ENCODE measurements at places on chromosomes 4 and X. TPM values are rescaled to one million over a fixed set of nuclear protein-coding genes. Genes with fewer than 3 reads are reported as not detected.

GRCh38 chrX:22135994-22136684 lies 104.0 kb downstream of the PHEX start:
- DNase-seq: peak; percentile 25

- no peak for DNase-seq
Measured at GRCh38 chr4:153497091-153497531, 31.0 kb downstream of the TMEM131L start.

DNA sequence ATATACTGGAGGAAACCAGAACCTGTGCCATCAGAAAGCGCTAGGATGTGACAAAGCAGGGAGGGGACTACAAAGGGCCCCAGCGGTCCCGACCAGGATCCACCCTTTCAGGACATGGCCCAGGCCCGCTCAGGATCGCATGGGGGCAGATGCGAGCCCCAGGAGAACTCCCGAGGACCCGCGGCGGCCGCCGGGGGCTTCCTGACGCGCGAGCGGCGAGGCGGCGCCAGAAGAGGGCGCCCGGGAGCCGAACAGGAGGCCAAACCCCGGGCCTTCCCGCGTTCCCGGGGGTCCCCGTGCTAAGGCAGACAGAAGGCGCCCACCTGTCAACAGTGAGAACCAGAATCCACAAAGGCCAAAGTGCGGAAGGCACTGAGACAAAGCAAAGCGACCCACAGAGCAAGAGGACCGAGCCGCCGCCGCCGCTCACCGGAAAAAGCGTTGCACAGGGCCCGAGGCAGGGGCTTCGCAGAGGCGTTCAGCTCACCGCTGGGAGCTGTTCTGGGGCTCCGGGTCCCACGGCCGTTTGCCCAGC lies 7.3 kb upstream of the OPN1LW start:
- peak; percentile 79 for DNase-seq

The IL21 gene
- polyA plus RNA-seq: not detected

GRCh38 chr4:152618971-152619370 lies 60.8 kb downstream of the TMEM154 start:
- DNase-seq: no peak

- DNase-seq: no peak
Measured at GRCh38 chr4:48575964-48576363, 85.9 kb downstream of the ZAR1 start.

- peak; percentile 42 for DNase-seq
Measured at GRCh38 chr4:88823058-88823919, 125.7 kb upstream of the NAP1L5 start.

GRCh38 chrX:57241967-57242366 lies 44.5 kb upstream of the FAAH2 start:
- no peak for DNase-seq

The ENOPH1 gene
- polyA plus RNA-seq: 43.6 TPM

The MAOA gene
- polyA plus RNA-seq: not detected

DNA sequence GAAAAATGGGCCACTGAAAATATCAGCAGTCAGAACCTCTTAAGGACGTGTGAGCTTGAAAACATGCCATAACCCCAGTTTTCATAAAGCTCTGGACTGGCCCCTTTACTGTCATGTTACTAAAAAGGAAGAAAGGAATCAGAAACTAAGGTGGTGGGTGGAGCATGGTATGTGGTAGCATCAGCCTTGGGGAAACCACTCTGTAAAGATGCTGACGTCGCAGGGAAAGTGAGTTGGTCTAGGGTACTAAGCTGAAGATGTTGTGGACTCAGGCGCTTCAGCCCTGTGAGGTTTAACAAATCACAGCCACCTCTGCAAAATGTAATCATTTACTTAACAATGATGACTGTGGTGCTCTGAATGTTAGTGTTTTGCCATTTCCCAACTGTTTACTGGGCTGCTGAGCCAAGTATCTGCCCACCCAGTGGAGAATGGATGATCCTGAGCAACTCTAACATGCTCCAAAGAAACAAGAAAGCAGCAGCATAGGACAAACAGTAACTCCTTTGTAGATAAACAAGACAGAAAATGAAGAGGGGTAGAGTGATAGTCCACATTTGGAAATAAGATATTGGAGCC lies 33.4 kb downstream of the C4orf54 start:
- DNase-seq: no peak

DNA sequence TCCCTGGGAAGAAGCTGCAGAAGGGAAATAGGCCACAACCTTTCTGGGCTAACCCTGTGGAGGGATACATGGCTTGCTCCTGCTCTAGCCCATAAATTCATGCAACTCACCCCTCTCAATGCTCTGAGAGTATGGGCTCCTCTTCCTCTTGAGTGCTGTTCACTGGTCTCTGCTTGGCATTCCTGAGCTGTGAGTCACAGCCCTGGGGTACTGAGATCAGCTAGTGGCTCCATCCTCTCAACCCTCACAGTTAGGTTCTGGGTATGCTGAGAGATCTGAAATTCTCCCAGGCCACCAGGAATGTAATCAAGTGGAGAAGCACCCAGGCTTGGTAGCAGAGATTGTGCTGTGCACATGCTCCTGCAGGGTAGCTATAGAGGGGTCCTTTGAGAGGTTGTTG lies 60.6 kb upstream of the SPANXN2 start:
- no peak for DNase-seq

DNA sequence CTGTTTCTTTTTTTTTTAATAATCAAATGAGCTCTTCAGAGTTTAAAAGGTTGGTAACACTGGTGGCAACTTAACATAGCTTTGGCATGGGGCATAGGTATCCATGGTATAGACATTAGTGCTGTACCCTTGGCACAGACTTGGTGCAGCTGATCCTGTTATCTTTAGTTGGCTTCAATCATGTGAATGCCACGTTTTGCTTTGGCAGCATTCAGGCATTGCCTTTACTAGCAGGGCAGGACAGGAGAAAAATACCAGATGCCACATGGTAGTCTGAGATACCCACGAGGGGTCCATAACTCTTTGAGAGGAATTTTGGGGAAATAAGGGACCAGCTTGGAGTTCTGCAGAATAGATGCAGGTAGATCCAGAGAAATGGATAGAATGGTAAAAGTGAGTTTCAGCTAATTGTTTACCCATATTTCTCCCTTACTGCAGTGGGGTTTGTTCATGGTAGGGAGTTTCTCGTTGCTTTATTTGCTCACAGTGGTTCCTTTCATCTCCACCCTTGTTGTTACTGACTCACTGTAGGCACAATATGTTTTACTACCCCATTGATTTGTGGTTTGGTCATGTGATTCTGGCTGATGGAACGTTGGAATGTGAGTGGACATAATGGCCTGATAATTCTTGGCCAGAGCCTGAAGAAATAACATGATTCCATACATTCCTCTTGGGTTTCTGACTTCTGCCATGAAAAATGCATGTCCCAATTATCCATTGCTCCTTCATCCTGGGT lies 342.7 kb downstream of the GLUD2 start:
- no peak for DNase-seq

DNA sequence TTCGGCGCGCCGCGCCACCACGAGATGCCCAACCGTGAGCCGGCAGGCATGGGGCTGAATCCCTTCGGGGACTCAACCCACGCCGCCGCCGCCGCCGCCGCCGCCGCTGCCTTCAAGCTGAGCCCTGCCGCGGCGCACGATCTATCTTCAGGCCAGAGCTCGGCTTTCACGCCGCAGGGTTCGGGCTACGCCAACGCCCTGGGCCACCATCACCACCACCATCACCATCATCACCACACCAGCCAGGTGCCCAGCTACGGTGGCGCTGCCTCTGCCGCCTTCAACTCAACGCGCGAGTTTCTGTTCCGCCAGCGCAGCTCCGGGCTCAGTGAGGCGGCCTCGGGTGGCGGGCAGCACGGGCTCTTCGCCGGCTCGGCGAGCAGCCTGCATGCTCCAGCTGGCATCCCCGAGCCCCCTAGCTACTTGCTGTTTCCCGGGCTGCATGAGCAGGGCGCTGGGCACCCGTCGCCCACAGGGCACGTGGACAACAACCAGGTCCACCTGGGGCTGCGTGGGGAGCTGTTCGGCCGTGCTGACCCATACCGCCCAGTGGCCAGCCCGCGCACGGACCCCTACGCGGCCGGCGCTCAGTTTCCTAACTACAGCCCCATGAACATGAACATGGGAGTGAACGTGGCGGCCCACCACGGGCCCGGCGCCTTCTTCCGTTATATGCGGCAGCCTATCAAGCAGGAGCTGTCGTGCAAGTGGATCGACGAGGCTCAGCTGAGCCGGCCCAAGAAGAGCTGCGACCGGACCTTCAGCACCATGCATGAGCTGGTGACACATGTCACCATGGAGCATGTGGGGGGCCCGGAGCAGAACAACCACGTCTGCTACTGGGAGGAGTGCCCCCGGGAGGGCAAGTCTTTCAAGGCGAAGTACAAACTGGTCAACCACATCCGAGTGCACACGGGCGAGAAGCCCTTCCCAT lies 1.1 kb downstream of the ZIC3 start:
- no peak for DNase-seq

The TKTL1 gene
- polyA plus RNA-seq: 0.36 TPM

The DIPK2B gene
- not detected for polyA plus RNA-seq

- no peak for DNase-seq
Measured at GRCh38 chr4:110620322-110620690, 2.6 kb downstream of the PITX2 start.

DNA sequence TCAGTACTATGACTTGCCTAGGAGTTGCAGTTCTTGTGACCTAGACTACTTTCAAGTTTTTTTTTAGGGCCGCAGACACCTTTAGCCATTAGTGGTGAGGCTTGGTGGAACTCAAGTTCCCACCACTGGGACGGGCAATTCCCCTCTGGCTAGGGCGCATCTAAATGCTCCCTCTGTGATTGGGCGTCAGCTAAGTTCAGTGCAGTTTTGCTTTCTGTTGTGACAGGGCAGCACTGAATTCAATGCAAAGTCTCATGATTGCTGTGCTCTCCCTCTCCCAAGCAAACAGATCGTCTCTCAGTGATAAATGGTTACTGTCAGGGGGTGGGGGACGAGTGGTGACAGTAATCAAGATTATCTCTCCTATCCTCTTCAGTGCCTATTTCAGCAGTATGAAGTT lies 52.7 kb upstream of the FRMPD3 start:
- DNase-seq: no peak

DNA sequence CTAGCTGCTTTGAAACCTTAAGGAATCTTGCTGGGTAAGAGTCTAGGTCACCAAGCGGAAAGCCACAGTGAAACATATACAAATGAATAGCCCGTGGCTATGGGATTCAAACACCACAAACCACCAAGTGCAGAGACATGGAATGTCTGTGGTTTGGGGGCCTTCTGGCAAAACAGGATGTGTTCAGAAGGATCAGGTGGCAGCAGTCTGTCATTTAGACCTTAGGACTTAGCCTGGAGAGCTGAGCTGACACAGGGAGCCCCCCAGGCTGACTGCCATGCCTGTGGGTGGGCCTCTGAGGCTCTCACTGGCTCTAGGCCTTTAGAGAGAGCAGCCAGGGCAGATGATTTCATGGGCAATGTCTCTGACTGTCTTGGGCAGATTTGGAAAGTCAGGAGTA lies 225.6 kb downstream of the FBXW7 start:
- DNase-seq: no peak

The STPG2 gene
- polyA plus RNA-seq: 0.55 TPM

DNA sequence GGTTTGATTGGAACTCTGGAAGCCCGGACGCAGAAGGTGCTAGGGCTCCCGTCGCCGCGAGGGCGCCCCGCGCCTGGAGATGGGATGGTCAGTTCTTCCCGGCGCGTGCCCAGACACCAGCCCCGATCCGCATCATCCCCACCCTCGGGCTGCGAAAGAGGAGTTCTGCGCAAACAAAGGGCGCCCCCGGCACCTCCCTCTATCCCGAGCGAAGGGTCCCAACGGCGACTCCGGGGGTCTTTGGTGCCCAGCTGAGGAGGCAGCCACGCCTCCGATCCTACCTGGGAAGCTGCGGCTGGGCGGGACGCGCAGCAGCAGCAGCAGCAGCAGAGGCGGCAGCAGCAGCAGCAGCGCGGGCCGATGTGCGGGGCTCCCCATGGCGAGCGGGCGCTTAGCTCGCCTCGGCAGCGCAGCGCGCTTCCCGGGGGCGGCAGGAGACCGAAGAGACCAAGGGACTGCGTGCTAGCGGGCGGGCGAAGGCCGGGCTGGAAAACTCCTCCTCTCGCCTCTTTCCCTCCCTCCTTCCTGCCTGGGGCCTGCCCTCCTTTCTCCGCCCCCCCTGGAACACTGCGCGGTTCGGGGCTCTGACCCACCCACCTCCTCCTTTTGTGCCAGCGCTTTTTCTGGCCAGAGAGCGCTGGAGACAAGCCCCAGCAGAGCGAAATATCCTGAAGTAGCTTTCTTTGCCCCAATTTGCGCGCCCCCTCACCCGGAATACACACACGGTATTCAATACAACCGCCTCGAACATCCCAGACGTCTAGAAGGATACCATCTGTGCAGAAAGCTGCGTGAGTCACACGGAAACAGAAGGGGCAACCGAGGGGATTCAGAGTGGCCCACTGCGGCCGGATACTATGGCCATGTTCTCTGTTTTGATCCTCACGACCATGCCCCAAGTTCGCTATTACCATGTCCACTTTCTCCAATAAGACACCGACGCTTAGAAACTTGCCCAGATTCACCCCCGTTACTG lies at the start of gene SRPX:
SRPX (minus strand) TSS at position 457 of the 976 bp plus-strand sequence; CDS start at position 378, 79 bp downstream.
- no peak for DNase-seq

DNA sequence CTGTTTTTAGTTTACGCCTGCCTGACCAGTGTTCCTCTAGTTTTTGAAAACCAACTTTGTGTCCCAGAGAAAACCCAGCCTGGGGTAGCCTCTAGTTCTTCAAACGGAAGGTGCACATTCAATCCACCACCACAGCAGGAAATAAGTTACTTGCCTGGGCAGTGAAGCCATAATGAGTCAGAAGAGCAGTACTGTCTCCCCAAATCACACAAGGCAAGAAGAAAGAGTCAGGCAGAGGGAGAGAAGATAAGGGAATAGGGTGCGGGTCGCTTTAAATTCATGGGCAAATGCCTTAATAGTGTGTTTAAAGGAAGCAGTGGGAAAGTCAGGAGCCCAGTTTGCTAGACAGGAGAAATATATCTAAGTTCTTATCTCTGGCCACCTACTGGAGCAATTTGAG lies 333.8 kb upstream of the GRIA3 start:
- DNase-seq: no peak

The FAM241A gene
- 1.2 TPM for polyA plus RNA-seq

DNA sequence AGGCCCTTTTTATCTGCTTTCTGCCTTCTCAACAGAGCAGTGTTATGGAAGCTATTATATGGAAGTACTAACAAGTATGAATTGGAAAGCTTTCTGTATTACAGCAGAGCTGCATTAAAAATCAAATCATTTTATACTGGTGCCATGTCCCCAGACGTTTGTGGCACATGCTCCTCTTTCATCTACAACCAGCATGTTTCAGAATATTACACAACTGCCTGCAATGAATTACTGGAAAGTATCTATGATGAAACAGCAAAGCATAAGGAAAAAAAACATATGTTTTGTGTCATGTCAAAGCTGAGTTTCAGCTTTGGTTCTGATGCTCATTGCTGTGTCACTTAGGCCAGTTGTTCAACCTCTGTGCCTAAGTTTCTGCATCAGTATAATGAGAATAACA lies 576.8 kb downstream of the GBA3 start:
- DNase-seq: no peak

The LRAT gene
- not detected for polyA plus RNA-seq

DNA sequence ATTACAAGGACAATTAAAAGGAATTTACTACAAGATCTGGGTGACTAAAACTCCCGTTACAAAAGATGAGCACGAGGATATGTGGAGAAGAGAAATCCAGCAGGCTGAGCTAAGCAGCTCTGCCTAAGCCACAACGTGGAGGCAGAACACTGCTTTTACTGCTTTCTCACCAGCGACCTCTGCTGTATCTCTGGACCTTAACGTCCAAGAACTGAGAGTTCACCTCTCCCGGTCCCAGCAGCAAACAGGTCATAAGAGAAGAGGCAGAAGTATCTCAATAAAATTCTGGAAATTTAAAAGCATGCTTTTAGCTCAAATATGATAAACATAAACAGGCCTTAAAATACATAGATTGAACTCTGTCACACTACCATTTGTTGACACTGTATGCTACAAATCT lies 81.0 kb downstream of the ADGRA3 start:
- no peak for DNase-seq
